ENCODE measurements at places on chromosomes 11 and 22. TPM values are rescaled to one million over a fixed set of nuclear protein-coding genes. Genes with fewer than 3 reads are reported as not detected.

GRCh38 chr11:46649180-46649738 lies 31.9 kb downstream of the ATG13 start:
- peak; percentile 35 for DNase-seq

DNA sequence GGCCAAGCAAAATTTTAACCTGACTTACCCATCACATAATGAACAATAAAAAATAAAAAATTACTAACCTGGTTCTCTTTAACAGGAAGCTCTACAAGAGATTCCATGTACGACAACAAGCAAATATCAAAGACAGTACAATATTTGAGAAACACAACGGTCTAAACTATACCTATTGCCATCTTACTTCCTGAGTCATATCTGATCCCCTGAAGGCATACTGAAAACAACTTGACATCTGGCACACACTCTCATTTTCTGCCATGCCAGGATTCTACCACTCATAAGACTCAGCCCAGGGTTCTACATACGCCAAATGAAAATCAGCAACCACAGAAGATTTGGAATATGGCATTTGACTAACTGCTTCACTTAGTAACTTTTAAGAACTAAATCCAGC lies 13.8 kb downstream of the DENND5A start:
- no peak for DNase-seq

DNA sequence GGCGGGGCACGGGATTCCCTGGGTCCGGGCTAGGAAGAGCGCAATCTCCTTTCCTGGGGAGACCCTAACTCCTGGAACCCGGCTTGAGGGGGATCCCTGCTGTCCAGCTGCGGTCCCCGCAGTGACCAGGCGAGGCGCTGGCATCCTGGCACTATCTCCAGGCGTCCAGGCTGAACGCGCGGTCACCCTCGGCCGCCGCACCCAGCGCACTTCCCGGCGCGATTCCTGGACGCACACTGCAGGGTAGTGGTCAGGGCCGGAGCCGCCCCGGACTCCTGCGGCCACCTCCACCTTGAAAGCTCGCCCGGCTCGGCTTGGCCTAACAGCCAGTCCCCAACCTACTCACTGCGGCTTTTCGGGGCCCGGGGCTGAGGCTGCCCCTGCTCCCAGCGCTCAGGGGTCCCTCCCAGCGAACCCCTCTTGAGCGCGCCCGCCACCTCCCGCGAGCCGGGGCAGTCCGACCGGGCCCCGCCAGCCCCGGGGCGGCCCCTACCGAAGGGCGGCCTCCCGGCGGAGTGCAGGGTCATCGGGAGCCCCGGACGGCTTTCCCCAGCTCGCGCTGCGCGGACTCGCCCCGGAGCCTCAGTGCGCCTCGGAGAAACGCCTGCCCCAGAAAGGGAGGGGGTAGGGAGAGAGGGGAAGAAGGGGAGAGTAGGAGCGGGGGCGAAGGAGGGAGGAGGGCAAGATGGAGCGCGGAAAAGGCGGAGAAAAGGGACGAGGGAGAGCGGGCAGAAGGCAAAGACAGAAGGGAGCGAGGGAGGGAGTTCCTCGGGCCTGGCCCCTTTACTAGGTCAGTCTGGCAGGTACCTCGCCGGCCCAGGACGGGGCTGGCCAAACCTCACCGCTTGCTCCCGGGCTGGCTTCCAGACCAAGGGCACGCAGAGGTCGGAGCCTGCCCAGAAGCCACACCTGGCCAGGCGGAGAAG lies 1.0 kb downstream of the POU2AF3 start:
- DNase-seq, result peak; percentile 66

DNA sequence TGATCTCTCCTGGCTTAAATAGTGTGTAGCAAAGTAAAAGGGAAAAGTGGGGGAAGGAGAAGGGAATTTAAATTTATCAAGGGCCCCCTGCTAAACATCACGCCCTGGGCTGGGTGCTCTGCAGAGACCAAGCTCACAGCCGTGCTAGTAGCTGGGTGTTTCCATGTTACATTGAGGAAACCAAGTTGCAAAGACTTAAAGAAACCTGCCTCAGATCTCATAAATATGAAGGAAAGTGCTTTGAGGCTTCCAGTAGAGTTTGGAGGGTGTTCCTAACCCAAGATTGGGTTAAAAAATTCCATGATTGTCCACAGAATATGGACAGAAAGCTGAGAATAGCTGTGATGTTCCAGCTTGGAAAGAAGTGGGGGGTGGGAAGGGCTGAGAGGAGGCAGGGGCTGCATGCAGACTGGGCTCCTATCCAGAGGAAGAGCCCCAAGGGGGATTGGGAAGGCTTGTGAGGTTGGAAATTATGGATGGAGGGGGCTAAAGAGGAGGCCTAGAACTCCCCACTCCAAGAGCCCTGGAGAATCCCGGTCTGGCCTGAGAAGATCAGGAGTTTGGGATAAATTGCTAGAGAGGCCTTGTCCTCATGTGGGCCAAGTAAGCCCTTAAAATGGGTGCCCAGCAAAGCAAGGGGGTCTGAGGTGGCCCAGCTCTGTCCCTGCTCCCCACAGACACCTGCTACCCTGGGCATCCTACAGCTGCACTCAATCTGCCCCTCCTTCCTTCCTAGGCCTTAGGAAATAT lies 25.0 kb upstream of the OAF start:
- peak; percentile 82 for DNase-seq

Gene LAYN
- 7.6 TPM for polyA plus RNA-seq

Gene APOL5
- polyA plus RNA-seq, result not detected

Gene TRIM49B
- not detected for polyA plus RNA-seq

Gene MMP27
- not detected for polyA plus RNA-seq

Gene SLC15A3
- polyA plus RNA-seq, result 18.4 TPM

Gene APOA4
- not detected for polyA plus RNA-seq

Gene MMP3
- polyA plus RNA-seq, result not detected

Measured in renal pelvis (tissue), 12 donors.